SW 1271 (cell line): ENCODE measurements at places on chromosomes 7 and 10.

DNA sequence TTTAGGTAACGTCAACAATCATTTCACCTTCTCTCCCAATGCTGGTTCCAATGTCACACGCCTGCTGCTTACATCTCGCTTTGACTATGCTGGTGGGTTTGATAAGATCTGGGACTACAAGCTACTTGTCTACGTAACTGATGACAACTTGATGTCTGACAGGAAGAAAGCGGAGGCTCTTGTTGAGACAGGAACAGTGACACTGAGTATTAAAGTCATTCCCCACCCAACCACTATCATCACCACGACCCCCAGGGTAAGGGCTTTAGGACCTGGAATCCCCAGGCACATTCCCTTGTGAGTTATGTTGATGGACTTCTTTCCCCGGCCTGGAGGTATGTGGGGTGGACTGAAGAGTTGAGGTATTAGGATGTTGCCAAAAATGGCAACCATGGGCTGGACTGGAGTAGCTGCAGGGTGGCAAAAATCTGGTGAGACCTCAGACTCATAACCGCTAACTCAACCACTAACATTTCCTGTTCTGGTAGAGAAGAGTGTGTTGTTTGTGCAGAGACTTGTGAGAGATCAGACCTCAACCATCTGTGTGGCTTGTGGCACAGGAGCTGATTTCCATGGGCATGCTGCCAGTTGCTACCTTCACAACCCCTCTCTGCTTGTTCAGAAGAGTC, 59.2 kb downstream of the CDHR3 start:
- DNase-seq = no peak

- DNase-seq = no peak
These were observed 27.8 kb downstream of the STEAP4 start for GRCh38 chr7:88278881-88279280.

GRCh38 chr10:112708461-112708860, 241.6 kb upstream of the TCF7L2 start:
- DNase-seq = no peak

- no peak for DNase-seq
These were observed 715.2 kb upstream of the GRM3 start for GRCh38 chr7:85928500-85928899.

GRCh38 chr7:33041631-33042428, 20.7 kb downstream of the NT5C3A start:
- no peak for DNase-seq

DNA sequence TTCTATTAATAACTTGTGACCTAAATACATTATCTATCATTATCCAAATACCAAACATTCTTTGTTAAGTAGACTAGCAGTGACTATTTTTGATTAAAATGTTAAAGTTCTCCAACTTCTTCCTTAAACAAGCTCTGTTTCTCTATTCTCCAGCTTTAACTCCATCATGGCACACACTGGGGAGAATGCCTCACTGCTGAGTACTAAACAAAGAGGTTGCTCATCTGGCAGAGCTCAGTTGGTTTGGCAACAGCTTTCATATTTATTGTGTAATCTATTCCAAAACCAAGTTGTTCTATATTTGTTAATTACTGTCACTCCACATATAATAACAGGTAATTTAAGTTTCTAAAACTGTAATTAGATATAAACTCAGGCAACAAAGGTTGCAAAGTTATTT, 89.6 kb downstream of the USP6NL start:
- no peak for DNase-seq

DNA sequence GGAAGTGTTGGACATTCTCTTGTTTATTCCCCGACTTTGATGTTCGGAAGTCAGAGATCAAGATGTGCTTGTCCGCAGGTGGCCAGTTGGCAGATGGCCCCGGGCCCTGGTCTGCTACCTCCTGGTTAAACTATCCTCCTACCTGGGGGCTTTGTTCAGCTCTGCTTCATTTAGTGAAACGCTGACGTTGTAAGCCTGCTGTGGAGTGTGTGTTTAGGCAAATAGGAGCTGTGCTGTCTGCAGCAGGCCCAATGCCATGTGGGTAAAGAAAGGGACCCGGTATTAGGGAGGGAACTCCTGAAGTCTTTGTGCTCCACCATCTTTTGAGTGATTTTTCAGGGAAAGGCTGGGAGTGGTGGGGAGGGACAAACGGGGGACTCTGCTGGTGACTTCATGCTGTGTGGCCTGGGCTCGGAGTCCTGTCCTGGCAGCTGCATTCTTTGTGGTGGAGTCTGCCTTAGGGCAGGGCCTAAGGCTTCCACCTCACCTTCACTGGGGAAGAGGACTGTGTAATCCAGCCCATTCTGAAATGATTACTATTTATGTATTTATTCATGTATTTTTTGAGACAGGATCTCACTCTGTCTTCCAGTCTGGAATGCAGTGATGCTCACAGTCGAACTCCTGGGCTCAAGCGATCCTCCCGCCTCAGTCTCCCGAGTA, 171.1 kb upstream of the KLF6 start:
- no peak for DNase-seq

- no peak for DNase-seq
These were observed 55.2 kb downstream of the ZEB1 start for GRCh38 chr10:31374146-31374696.

DNA sequence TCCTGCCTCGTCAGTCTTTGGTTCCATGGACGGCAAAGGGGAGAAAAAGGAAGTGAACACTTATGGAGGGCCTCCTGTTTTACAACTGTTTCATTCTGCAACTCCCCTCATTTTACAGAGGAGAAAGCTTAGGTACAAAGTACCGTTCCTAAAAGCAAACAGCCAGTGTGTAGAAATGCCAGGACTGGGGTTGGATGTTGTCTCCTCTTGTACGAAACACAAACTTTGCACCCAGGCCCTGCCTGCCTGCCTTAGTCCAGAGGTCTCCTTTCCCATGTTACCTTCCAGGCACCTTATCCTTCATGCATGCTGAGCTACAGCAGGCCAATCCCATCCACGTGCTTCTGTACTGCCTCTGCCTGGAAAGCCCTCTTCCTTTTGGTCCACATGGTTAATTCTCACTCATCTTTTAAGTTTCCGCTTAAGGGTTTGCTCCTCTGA, 86.0 kb downstream of the ICA1 start:
- no peak for DNase-seq

- no peak for DNase-seq
These were observed 75.0 kb downstream of the SLC25A13 start for GRCh38 chr7:96246919-96247318.

DNA sequence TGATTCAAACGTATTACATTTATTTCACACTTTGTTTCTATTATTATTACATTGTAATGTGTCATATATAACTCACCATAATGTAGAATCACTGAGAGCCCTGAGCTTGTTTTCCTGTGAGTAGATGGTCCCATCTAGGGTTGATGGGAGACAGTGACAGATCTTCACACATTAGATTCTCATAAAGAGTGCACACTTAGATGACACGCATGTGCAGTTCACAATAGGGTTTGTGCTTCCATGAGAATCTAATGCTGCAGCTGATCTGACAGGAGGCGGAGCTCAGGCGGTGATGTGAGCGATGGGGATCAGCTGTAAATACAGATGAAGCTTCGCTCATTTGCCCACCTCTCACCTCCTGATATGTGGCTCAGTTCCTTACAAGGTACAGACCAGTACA, 36.1 kb downstream of the BMPER start:
- no peak for DNase-seq

GRCh38 chr7:3712841-3713240, 411.8 kb downstream of the SDK1 start:
- no peak for DNase-seq

- no peak for DNase-seq
These were observed 121.6 kb downstream of the CACNB2 start for GRCh38 chr10:18261768-18262231.

DNA sequence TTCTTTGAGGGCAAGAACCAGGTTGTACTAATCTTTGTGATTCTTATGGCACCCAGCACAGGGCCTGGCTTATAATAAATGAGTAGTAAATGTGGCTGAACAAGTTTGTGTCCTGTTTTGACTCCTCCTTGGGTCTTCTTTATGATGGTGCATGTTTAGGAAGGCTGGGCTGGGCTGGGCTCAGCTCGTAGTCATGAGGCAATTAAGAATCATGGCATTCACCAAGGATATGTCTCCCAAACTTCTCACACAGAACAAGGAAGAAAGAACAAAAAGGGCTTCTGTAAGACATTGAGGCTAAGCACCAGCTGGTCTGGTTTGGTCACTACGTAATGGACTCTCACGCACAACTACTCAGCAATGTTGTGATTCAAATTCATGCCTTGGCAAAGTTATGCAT, 30.5 kb upstream of the YAE1 start:
- DNase-seq = no peak

GRCh38 chr7:146414373-146414772, 297.8 kb downstream of the CNTNAP2 start:
- DNase-seq = no peak

DNA sequence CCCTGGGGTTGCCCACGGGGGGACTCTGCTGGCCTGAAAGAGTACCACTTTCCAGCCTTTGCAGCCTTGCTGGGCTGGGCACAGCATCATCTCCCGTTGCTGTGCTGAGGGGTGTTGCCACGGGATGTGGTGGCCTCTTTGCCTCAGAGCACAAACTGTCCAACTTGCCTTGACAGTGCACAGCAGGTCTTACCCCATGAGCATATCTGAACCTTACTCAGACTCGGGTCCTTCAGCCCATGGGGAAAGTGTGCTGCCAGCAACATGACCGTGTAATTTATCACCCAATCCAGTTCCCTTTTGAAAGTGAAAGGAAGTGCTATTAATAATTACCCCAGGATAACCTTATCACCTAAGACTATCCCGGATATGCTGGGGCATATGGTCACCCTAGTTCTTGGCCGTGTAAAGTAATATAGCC, 46.8 kb downstream of the TBXAS1 start:
- no peak for DNase-seq

DNA sequence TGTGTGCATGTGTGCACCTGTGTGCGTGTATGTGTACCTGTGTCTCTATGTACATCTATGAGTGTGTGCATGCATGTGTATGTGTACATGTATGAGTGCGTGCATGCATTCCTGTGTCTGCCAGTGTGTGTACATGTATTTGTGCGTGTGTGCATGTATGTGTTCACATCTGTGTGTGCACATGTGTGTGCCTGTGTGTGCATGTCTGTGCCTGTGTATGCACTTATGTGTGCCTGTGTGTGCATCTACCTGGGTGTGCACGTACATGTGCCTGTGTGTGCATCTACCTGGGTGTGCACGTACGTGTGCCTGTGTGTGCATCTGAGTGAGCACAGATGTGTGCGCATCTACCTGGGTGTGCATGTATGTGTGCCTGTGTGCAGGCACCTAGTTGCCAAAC, 102.2 kb upstream of the DIP2C start:
- no peak for DNase-seq

- no peak for DNase-seq
These were observed 26.2 kb downstream of the TASOR2 start for GRCh38 chr10:5710859-5711258.

DNA sequence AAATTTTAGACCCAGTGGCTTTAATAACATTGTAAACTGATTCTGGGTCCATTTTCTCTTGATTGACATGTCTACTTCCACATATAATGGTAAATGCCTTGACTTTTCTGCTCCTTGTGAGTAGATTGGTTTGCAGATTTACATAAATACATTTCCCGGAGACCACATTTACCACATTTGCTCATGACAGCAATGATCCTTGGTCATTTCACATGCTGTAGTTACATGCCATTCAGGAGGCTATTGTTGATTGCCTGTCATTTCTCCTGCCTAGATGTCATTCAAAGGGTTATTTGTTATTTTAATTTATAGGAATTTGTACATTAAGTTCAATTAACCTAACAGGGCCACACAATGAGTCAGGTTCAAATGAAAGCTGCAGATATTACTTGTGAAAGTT, 280.5 kb downstream of the CNTNAP2 start:
- no peak for DNase-seq

GRCh38 chr10:62175251-62175650, 93.4 kb downstream of the RTKN2 start:
- DNase-seq = no peak

GRCh38 chr7:17339139-17339538, 40.7 kb downstream of the AHR start:
- DNase-seq = no peak

DNA sequence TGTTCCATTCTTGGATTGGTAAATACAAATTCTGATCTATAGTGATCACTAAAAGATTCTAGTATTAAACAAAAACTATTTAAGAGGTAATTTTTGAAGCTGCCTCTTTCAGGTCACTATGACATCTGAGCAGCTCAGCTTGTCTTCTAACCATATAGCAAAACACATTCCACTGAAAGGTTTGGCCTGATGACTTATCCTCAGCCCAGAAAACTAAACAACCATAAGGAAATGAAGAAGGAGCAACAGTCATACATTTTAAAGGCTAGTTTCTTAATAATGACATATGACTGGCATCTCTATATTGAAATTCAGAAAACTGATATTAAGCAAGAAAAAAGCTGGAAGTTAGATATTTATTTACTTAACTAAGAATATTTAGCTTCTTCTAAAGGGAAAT, 24.6 kb downstream of the NT5C2 start:
- DNase-seq = no peak
